Activated CD4-positive, alpha-beta T cell treated with anti-CD3 and anti-CD28 coated beads, Interleukin-2, amount 50 U/mL, for 1 hour (primary cell): ENCODE measurements at places on chromosomes 12 and 14.
A peak's percentile ranks its signal among the peaks of the same experiment; 100 is the strongest.

GRCh38 chr14:32434180-32434579, 105.1 kb downstream of the AKAP6 start:
- DNase-seq, result no peak

- no peak for DNase-seq
Observed at GRCh38 chr14:34124585-34124984, 173.7 kb upstream of the EGLN3 start.

DNA sequence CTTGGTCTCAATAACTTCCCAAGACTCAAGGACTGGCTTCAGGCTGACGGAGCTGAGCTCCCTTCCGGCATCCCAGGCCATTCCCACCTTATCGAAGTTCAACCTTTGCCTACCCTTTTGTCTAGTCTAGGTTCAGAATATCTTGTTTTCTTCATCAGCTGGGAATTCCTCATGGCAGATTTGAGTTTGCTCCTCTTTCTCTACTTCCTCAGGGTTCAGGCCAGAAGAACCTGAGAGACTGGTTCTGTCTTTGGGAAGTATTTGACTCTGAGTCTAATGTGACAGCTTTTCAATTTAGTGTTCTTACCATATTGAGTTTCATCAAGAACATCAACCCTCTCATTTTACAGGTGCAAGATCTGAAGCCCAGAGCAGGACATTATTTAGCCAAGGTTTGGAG, 2.1 kb downstream of the BIN2 start:
- no peak for DNase-seq

DNA sequence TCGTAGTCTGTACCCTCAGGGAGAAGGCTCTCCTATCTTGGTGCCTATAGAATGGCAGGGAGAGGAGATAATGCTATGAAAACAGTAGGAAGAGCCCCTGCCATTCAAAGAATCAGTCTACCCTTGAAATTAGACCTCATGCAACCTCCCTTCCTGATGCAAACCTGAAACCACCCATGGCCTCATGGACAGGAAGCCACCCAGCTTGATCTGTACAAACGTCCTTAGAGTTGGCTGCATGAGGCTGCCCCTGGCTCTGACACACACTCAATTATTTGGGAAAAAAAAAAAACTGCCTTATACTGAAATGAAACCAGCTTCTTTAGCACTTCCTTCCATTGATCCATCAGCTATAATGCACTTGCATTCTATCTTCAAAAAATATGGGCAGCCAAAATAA, 116.6 kb upstream of the BCL2L14 start:
- no peak for DNase-seq

GRCh38 chr12:90842477-90842876, 112.5 kb downstream of the CCER1 start:
- DNase-seq, result no peak

GRCh38 chr14:71451501-71451900, 480.7 kb upstream of the RGS6 start:
- no peak for DNase-seq

- DNase-seq, result no peak
Observed at GRCh38 chr14:61110316-61111082, 129.5 kb downstream of the SLC38A6 start.

- DNase-seq, result no peak
Observed at GRCh38 chr14:71529848-71530247, 402.4 kb upstream of the RGS6 start.

- DNase-seq, result peak; percentile 18
Observed at GRCh38 chr12:122422730-122423257, 325 bp upstream of the CLIP1 start.

- no peak for DNase-seq
Observed at GRCh38 chr12:40989785-40990184, 198.3 kb upstream of the PDZRN4 start.

- no peak for DNase-seq
Observed at GRCh38 chr12:90987101-90987500, 17.7 kb downstream of the EPYC start.

DNA sequence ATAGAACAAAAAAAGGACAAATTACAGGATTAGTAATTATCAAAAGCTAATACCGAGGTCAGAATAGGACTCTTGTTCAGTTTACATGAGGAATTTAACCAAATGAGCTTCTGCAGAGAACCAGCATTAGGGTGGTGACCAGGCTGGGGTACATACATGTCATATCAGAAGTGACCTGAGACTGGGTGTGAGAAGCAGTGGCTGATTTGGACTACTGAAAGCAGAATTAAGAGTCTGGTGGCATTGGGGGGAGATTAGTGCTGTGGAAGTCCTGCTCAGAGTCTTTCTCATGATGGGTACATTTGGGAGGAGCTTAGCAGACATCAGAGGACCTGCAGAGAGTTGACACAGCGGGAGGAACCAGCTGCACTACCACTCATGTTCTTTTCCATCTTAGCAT, 21.7 kb downstream of the TRAF3 start:
- DNase-seq, result no peak

GRCh38 chr12:38289396-38289795, 27.2 kb upstream of the ALG10B start:
- DNase-seq, result no peak

GRCh38 chr12:47834199-47834903, 14.6 kb upstream of the HDAC7 start:
- no peak for DNase-seq

DNA sequence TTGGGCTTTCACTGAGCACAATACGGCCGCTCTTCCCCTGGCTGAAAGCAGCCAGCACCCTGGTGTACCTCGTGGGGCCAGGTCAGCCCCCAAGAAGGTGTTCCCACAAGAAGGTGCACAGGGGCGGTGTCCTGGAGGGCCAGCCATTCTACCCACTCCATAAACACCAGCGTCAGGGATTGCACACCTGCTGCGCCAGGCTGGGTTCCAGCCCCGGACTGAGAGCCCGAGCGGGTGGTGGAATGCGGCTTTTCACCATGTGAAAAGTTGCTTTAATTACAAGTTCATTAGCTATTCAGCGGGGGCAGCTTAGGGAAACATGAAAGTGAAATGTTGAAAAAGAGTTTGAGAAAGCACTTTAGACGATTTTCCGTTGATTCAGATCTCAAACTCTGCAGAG, 17.5 kb upstream of the MMP17 start:
- no peak for DNase-seq

GRCh38 chr12:12081836-12082497, 11.2 kb downstream of the BCL2L14 start:
- no peak for DNase-seq

DNA sequence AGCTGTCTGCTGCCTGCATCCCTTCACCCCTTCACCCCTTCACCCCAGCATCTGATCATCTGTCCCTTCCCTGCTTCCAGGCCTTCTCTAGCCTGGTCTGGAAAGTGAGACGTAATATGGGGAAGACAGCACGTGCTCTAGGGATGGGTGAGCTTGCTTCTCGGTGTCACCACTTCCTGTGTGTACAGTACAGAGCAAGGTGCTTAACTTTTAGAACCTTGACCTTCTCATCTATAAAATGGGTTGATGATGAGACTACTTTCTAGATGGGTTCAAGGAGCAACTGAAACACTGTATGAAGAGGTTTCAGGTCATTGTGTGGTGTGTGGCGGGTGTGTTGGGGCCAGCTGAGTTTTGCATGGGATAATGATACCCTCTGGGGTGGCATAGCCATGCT, 140.5 kb downstream of the TSPAN9 start:
- no peak for DNase-seq

GRCh38 chr12:90280033-90280432, 571.4 kb upstream of the ATP2B1 start:
- no peak for DNase-seq

DNA sequence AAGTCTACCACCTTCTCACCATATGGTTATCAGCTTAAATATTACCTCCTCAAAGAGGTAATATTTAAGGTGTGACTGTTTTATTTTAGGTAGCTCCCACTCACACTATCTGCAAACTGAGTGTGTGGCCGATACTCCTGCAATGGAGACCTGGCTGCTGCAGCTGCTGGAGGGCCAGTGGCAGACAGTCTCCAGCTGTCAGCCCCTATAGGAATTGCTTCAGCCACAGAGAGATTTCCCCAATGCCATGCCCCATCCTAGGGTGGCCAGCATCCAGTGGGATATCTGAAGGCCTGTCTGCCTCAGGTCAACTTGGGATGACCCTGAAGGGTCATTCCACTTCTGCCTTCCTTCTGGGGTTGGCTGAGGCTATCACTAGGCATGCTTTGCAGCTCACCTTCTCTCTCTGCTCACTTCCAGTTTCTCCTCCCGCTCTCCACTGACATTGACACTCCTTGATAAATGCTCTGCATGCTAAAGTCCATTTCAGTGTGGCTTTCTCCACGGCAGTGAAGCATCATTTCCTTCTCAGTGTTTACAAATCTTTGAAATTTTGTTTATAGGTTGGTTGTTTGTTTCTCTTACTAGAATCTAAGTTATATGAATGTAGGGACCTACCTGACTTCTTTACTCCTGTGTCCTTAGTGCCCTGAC, 90.2 kb upstream of the USP44 start:
- DNase-seq, result no peak

DNA sequence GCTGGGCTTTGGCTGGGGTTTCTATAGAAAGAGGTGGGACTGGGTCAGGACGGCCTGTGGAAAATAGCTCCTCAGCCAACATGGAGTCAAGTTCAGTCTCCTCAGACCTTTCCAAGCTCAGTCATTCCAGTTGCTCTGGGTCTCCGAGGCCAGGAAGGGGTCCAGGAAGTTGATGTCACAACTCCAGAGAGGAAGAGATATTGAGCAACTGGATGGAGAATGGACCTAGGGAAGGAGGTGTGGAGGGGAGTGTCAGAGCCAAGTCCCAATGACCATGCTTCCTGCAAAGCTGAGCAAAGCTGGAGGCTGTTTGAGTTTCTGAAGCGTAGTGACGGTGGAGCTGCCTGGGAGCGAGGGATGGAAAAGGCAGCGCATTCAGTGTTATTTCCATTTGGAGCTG, 86.1 kb downstream of the SLC24A4 start:
- DNase-seq, result no peak

GRCh38 chr14:88013750-88014349, 8.9 kb downstream of the GPR65 start:
- peak; percentile 21 for DNase-seq

DNA sequence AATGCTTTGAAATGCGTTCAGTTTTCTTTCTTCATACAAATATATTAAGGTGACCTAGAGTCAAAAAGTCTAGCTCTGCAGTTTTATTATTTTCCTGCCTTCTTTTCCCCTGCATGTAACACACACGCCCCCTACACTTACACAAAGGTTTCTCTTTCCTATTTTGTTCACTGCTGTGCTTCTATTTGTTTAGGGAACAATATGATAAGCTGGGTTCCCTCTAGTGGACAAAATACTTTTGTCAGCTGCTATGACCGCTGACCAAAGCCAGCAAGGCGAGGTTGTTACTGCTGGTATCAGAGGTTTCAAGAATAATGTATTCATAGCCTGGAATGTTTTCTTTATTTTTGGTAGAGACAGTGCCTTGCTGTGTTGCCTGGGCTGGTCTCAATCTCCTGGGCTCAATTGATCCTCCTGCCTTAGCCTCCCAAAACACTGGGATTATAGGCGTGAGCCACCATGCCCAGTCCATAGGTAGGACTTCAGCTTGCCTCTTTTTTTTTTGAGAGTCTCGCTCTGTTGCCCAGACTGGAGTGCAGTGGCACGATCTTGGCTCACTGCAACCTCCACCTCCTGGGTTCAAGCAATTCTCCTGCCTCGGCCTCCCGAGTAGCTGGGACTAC, 33.4 kb downstream of the FNTB start:
- no peak for DNase-seq

GRCh38 chr12:50101663-50102062, 2.1 kb upstream of the GPD1 start:
- no peak for DNase-seq

DNA sequence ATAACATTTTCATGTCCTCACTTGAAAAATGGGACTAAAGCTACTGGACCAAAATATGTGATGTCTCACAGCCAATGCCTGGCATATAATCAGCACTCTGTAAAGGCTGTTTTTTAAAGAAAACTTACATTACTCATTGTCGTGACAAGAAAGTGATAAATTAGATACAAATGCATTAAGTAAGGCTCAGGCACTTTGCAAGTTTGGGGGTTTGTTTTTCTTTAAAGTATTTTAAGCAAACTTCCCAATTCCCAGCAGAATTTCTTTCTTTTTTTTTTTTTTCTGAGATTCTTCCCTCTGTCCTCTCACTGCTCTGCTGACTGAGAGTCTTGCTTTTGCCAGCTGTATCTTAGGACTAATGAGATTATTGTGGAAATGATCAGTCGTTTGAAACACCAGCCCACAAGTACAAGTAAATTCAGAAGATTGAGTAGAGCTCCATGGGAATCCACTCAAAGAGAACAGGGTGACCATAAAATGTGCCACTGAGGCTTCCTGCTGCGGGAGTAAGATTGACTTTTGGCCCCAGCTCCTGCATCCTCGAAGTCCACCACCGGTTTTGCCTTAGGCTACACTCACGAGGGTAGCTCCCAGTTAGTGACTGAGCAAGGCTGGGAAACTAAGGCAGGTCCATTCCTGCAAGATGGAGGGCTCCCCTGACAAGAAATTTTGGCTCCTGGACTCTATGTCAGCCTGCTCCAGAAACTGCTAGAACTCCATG, 82.8 kb downstream of the TMTC1 start:
- no peak for DNase-seq

- DNase-seq, result peak; percentile 98
Observed at GRCh38 chr12:3872800-3873636, at the start of gene PARP11. PARP11 (minus strand) TSS chr12:3873399; CDS start chr12:3873229, 170 bp downstream.

GRCh38 chr12:9991876-9992275, 7.0 kb downstream of the CLEC1B start:
- DNase-seq, result no peak

DNA sequence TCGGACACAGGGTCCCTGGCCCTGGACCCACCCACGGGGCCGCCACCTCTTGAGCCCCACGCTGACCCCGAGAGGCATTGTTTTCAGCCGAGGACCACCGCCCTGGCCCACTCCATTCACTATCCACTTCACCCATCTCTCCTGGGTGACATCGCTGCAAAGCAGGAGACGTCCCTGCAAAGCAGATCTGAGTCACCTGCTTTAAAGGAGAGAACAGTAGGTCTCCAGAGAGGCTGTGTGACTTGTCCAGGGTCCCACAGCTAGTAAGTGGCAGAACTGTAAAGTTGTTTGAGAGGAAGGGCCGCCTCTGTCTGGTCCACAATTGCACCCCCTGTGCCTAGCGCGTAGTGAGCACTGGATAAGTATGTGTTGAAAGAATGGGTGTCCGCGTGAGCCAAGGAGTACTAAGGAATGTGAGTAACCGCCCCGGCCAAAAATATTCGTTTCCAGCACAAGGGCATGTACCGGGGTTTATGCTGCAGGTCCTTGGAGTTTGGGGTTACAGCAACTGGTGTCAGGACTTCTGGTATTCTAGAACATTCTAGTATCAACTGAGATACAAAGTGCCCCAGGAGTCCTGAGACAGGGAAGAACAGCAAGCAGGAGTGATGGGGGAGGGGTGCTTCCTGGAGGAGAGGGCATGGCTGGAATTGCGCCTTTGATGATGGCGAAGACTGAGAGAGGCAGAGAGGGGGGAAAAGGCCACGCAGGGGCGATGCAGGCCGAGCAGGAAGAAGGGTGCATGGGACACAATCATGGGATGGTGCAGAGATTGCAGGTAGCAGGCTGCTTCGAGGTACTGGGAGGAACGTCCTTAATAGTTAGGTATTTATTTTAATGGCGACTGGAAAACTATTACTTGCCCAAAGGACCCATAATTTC, 91.1 kb downstream of the SCARB1 start:
- no peak for DNase-seq
